ENCODE measurements at places on chromosomes 3 and 15.

DNA sequence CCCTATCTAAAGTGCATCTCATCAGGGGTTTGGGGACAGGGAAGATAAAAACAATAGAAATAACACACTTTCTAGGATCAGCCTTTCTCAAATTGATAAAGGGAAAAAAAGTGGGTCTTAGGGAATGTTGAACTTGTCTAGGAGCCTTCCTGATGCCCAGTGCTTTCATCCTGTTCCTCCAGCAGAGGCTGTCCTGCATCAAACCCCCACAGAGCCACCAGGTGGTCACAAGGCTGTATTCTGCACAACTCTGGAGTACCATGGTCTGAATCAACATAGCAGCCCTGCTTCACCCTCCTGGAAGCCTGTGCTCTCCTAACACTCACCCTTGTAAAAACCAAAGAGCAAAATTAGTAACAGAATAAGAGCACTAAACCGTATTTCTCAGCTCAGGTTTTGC lies 118.5 kb upstream of the SLC25A36 start:
- no peak for DNase-seq

DNA sequence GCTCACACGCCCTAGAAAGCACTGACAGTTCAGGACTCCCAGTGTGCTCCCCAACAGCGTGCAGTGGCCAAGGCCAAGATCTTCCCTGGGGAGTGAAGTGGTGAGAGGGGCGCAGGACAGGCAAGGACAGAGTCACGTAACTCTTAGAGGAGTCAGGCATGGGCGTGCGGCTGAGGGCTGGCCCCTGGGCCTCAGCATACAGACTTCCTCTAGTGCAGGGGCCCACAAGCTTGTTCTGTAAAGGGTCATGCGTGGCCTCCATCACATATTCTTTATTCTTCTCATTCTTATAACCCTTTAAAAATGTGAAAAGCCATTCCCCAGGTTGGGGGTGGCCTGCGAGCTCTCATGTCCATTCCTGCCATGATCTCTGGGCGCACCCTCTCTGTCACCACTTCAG lies 25.2 kb downstream of the TMEM43 start:
- DNase-seq: no peak

DNA sequence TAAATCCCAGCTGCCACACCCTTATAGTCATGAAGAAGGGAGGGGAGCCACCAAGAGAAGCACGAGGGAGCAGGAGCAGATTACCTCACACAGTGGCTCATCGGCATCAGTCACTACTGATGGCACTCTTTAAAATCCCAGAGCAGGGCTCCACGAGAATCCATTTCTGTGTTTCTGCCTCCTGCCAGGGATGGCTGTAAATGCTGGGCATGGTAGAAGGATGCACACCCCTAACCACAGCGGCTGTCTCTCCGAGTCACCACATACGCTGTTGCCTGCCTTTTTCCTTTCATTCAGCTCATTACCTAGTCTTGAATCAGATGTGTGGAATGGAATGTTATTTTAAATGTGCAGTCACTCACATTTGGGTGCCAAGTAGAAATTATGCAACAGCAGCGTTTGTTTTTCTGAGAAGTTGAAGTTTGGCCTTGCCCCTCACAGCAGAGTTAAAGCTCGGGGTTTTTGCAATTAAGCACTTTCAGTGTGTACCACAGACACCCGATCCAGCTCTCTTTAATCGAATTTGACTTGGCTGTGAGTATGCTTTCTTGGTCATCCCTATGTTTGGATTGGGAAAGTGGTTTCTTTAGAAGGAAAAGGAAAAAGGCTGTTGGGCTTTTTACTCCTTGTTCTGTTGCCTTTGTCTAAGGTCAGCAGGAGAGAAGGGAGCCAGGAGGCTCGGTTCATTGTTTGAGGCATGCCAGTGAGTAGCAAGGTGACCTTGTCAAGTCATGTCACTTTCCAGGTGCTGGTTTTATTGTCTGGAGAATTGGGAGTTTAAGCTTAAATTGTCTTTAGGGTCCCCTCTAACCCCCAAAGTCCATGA lies 284.2 kb upstream of the TPM1 start:
- no peak for DNase-seq

- no peak for DNase-seq
These were observed 111.0 kb downstream of the SEMA5B start for GRCh38 chr3:122916580-122916979.

DNA sequence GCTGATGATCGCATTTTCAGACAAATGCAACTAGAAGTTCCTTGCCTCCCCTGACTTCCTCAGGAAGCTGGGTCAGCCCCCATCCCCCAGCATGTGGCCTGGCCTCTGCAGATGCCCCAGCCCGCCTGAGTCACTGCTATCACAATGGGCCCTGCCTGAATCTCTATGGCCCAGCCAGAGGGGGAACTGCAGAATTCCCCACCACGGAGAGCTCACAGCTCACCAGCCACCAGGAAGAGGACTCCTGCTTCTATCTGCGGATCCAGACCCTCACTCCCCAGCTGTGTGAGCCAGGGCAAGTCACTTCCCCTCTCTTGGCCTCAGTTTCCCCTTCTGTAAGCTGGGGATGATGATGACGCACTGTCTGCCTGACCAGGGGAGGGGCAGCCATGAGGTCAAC lies 6.9 kb downstream of the PLXND1 start:
- no peak for DNase-seq

All from GM18507 (cell line).